ENCODE measurements at places on chromosomes 1 and 21.
A peak's percentile ranks its signal among the peaks of the same experiment; 100 is the strongest.

DNA sequence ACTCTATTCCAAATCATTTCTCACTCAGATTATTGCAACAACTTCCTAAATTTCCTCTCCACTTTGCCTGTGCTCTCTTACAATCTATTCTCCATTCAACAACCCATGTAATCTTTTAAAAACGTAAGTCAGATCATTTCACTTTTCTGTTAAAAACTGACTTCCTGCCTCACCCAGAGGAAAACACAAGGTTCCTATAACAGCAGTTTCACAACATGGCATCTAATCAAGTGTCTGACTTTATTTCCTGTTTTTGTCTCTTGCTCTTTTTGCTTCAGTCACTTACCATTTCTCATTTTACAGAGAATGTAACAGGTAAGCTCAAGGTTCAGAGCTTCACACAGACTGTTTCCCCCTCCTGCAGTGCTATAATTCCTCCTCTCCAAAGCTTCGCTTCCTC lies 560.7 kb downstream of the LRRIQ3 start:
- H3K27ac ChIP-seq: no peak overlapping the region
- no peaks in the 10 kb centered on the region for H3K36me3 ChIP-seq
- H3K27me3 ChIP-seq: no peaks in the 10 kb centered on the region
- ATAC-seq: no peak
- no peak overlapping the region for H3K4me3 ChIP-seq

DNA sequence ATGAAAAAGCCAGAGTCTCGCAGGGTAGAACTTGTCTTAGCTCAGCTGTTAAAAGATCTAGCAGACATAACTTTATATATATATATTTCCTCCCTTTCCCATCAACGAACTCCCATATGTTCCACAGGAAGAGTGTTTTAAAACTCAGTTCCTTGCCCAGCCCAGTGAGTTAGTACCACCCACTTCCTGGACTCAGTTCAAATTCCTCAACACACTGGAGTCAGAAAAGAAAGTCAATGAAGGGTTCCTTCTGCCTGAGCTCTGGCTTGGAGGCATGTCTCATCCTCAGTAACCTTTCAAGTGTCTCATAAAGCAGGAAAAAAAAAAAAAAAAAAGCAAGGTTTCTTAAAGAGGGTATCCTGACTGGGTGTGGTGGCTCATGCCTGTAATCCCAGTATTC lies 15.6 kb downstream of the TPM3 start:
- no peak overlapping the region for H3K4me3 ChIP-seq
- ATAC-seq: no peak
- H3K27me3 ChIP-seq: no peaks in the 10 kb centered on the region
- H3K36me3 ChIP-seq: peaks cover 67% of the 10 kb centered on the region
- H3K27ac ChIP-seq: no peak overlapping the region

DNA sequence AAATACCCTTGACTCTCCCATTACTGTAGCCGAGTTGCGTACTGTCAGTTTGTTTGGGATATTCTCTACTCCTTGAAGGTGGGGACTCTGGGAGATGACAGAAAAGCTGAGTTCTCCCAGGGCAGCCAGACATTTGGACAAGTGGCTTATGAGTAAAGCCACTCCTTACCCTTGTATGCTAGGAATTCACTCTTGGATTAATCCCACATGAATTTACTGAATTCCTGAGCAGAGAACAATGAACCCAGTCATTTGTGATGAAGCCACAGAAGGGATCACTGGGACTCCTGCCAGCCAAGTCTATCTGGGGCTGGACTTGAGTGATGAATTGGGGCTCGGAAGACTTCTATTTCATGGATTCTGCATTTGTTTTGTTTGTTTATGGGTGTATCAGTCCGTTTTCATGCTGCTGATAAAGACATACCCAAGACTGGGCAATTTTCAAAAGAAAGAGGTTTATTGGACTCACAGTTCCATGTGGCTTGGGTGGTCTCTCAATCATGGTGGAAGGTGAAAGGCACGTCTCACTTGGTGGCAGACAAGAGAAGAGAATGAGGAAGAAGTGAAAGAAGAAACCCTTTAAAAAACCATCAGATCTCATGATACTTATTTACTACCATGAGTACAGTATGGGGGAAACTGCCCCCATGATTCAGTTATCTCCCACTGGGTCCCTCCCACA lies 25.1 kb downstream of the C1orf116 start:
- no peak overlapping the region for H3K4me3 ChIP-seq
- peaks cover 8% of the 10 kb centered on the region for H3K4me1 ChIP-seq
- no peaks in the 10 kb centered on the region for H3K36me3 ChIP-seq
- no peak overlapping the region for H3K27ac ChIP-seq

GRCh38 chr1:94709891-94710581 lies 110.1 kb upstream of the SLC44A3 start:
- no peak overlapping the region for H3K27ac ChIP-seq
- ATAC-seq: no peak
- peaks cover 5% of the 10 kb centered on the region for H3K4me1 ChIP-seq
- H3K36me3 ChIP-seq: no peaks in the 10 kb centered on the region

DNA sequence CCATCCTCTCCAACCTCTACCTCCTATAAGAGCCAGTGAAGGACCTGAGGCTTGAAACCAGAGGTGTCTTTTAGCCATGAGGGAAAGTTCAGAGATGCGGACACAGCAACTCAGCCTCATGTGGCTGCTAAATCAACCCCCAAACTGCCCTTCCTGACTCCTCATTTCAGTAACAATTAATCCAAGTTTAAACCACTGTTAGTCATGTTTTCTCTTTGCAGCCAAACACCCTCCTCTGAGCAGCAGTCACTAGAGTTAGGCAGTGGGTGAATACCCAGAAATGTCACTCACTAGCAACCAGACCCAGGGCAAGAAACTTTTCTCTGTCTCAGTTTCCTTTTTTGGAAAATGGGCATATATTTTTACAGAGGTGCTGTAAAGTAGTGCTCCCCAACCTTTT lies 71.2 kb downstream of the KCNJ15 start:
- H3K27me3 ChIP-seq: no peaks in the 10 kb centered on the region
- H3K36me3 ChIP-seq: no peaks in the 10 kb centered on the region
- no peak overlapping the region for H3K27ac ChIP-seq
- H3K4me3 ChIP-seq: no peak overlapping the region

- H3K27me3 ChIP-seq: peaks cover 9% of the 10 kb centered on the region
- no peak for ATAC-seq
- H3K36me3 ChIP-seq: no peaks in the 10 kb centered on the region
- H3K4me3 ChIP-seq: no peak overlapping the region
Observed at GRCh38 chr21:16186742-16187141, 457.0 kb downstream of the USP25 start.

DNA sequence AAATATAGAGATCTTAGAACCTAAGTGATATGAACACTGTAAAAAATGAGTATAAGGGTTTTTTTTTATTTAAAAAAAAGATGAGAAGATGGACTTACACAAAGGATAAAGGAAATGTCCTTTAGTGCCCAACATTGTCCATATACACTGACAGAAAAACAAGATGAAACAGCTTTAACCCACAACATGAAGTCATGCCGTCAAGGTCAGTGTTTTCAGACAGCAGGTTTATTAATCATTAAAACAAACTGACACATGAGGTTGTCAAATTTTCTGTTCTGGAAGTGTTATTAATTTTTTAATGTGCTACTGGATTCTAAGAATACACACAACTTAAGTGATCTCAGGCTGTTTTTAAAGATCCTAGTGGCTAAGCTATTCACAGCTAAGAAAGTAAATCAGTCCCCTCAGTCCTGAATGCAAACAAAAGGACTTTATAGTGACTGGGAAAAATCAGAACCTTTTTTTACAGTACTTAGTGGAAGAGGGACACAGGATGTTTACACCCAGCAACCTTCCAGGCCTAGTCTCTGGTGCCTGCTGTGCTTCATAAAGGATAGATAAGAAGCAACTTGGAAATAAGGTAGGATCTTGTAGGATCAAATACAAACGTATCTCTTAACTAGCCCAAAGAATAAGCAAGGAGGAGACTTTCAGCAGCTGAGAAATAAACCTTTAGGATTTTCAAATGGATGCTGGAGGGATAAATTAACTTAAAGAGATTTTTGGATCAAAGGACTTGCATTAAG lies 21.9 kb upstream of the PKN2 start:
- H3K36me3 ChIP-seq: no peaks in the 10 kb centered on the region
- H3K27me3 ChIP-seq: no peaks in the 10 kb centered on the region

GRCh38 chr1:8267307-8267706 lies 50.6 kb upstream of the SLC45A1 start:
- no peaks in the 10 kb centered on the region for H3K36me3 ChIP-seq
- H3K4me1 ChIP-seq: no peaks in the 10 kb centered on the region
- H3K4me3 ChIP-seq: no peak overlapping the region
- H3K27ac ChIP-seq: no peak overlapping the region
- H3K27me3 ChIP-seq: peaks cover 26% of the 10 kb centered on the region
- no peak for ATAC-seq

- H3K27me3 ChIP-seq: no peaks in the 10 kb centered on the region
- H3K4me1 ChIP-seq: peaks cover 11% of the 10 kb centered on the region
- ATAC-seq: no peak
- H3K27ac ChIP-seq: no peak overlapping the region
- H3K36me3 ChIP-seq: no peaks in the 10 kb centered on the region
Observed at GRCh38 chr1:94258873-94259331, 21.5 kb upstream of the ARHGAP29 start.

DNA sequence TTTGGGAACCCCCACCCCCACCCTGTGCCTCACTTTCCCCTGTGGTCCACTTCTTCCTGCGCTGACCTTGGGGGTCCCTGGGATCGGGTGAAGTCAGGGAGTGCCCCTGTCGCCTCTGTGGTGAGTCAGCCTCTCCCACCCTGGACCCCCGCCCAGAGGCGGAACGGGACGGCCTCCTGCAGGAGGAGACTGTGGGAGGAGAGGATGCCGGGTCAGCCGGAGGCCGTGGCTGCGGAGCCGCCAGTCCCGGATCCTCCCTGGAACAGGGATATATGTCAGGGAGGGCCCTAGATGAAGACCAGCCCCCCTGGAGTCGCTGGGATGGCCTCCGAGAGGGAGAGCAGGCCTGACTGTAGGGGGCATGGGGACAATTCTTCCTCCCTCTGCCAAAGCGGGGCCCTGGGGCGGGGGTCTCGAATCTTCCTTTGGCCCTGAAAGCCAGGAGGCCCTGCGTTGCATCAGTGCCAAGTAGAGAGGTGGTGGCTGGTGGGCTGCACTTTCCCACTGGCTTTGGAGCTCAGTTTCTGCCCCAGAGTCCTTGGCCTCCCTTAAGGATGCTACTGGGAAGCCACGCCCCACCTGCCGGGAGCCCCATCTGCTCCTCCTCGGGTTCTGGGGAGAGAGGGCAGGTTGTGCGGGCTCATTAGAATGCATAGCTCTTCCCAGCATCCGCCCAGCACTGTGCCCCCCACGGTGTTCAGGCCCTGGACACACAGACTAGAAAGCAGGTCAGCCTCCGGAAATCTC lies 930 bp downstream of the ARHGEF10L start:
- H3K4me1 ChIP-seq: peaks cover 38% of the 10 kb centered on the region
- peak overlapping the region; percentile 70 for H3K27ac ChIP-seq
- peaks cover 48% of the 10 kb centered on the region for H3K27me3 ChIP-seq
- H3K4me3 ChIP-seq: peak overlapping the region; percentile 76

- peaks cover 13% of the 10 kb centered on the region for H3K4me1 ChIP-seq
- H3K36me3 ChIP-seq: peaks cover 33% of the 10 kb centered on the region
- H3K27me3 ChIP-seq: no peaks in the 10 kb centered on the region
Observed at GRCh38 chr21:25967181-25967900, 203.2 kb downstream of the APP start.

- H3K4me1 ChIP-seq: peaks cover 67% of the 10 kb centered on the region
- peaks cover 15% of the 10 kb centered on the region for H3K36me3 ChIP-seq
- ATAC-seq: peak; percentile 96
- H3K4me3 ChIP-seq: peak overlapping the region; percentile 88
- H3K27me3 ChIP-seq: no peaks in the 10 kb centered on the region
Observed at GRCh38 chr1:38474738-38475623, 384.6 kb downstream of the RRAGC start.

DNA sequence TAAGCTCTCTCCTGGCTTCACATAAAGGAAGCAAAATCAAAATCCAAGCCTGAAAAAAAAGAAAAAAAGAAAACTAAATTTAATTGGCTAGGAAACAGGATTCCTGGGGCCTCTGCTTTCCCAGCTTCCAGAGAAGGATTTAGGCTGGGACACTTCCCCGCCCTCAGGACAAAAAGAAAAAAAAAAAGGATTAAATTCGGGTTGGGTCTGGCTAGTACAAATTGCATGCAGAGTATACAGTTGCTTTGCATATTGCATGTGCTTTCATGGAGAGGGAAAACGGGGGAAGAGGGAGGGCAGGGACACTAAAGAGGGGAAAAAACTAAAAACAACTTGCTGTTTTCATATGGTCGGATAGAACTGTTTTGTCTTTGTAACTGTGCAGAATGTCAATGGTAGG lies 42.7 kb downstream of the OLIG1 start:
- H3K36me3 ChIP-seq: no peaks in the 10 kb centered on the region
- no peak for ATAC-seq
- H3K4me1 ChIP-seq: no peaks in the 10 kb centered on the region

GRCh38 chr1:50521703-50522102 lies 98.5 kb upstream of the DMRTA2 start:
- no peaks in the 10 kb centered on the region for H3K27me3 ChIP-seq
- no peak overlapping the region for H3K27ac ChIP-seq
- H3K4me3 ChIP-seq: no peak overlapping the region
- no peaks in the 10 kb centered on the region for H3K4me1 ChIP-seq
- H3K36me3 ChIP-seq: peaks cover 49% of the 10 kb centered on the region

DNA sequence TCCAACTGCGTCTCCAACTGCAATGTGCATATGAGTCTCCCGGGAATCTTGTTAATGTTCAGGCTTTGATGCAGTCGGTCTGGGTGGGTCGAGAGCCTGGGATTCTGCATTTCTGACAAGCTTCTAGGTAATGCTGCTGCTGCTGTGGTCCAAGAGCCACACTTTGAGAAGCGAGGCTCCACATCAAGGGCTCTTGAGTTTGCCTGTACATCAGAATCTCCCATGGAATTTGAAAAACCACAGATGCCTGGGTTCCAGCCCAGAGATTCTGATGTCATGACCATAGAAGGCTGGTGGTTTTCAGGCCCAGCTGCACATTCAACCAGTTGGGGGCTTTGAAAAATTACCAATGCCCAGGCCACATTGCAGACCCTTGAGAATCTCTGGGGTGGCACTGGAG lies 93.9 kb upstream of the TARDBP start:
- peaks cover 54% of the 10 kb centered on the region for H3K27me3 ChIP-seq
- H3K4me3 ChIP-seq: no peak overlapping the region
- no peak overlapping the region for H3K27ac ChIP-seq
- H3K36me3 ChIP-seq: no peaks in the 10 kb centered on the region

- no peaks in the 10 kb centered on the region for H3K4me1 ChIP-seq
- H3K36me3 ChIP-seq: no peaks in the 10 kb centered on the region
- ATAC-seq: no peak
- H3K4me3 ChIP-seq: no peak overlapping the region
- no peak overlapping the region for H3K27ac ChIP-seq
Observed at GRCh38 chr1:202037706-202038296, 27.4 kb downstream of the ELF3 start.

- no peak overlapping the region for H3K4me3 ChIP-seq
- H3K27me3 ChIP-seq: peaks cover 67% of the 10 kb centered on the region
- H3K27ac ChIP-seq: no peak overlapping the region
- H3K36me3 ChIP-seq: no peaks in the 10 kb centered on the region
Observed at GRCh38 chr1:203049576-203050180, 23.4 kb downstream of the PPFIA4 start.

DNA sequence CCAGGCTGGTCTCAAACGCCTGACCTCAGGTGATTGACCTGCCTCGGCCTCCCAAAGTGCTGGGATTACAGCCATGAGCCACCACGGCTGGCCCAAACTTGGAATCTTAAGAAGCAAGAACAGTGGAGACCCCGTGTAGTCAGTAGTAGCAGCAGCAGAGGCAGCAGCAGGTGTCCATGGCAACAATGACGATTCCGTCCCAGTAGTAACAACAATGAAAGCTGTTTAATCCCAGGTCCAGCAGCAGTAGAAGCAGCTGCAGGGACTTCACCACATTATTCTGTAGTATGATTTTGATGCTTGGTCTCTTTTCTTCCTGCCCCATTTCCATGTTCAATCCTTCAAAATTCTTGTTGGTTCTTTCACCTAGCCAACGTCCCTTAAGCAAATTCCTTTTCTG lies 69.6 kb upstream of the KCTD3 start:
- no peak overlapping the region for H3K4me3 ChIP-seq
- no peak overlapping the region for H3K27ac ChIP-seq
- no peaks in the 10 kb centered on the region for H3K36me3 ChIP-seq
- no peaks in the 10 kb centered on the region for H3K4me1 ChIP-seq
- no peak for ATAC-seq
- peaks cover 8% of the 10 kb centered on the region for H3K27me3 ChIP-seq

All from stimulated activated memory B cell treated with anti-CD40 and anti-IgM and Interleukin-4, amounts not matched to agents 10 μg/mL and 1 μg/mL and 100 μg/mL, for 72 hours (primary cell).